ENCODE measurements at places on chromosomes 12 and 14.

DNA sequence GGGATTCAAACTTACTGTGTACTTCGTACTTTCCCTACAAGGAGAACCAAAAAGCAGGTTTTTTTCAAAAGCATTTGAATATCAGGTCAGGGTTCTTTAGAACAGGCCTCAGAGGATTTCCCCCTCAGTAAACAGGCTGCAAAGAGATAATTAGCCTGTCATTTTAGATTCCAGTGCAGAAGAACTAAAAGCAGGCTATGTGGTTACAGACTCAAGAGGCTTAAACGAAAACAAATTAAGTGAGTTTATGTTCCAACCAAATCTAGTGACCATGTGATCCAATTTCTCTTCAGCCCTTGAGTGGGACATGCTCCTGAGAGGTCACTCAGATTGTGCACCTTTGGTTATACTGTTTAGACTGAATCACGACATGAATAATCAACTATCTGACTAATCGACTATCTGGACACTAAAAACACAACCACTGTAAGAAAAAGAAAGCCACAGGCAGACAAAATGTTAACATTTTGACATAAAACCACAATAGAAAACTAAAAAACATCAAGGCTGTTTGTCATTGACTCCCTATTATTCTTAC, 4.5 kb downstream of the TMED8 start:
- DNase-seq: peak; percentile 7

DNA sequence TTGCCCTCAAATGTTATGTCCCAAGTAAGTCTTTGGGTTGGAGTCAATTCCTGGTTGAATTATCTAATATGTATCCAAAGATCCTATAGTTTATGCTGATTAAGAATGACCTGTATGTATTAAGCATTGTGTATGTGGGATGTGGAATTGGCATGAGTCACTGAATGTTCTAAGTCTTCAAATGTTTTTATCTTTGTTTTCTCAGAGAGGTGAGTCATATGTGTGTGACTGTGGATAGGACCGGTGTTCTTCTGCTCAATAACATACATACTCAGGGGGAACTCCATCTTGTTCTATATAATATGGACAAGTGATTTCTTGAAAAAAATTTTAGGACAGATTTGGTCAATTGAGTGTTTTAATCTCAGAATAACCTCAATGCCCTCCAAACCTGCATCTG, 57.9 kb downstream of the NAV3 start:
- DNase-seq: no peak

GRCh38 chr12:57101892-57102695, 9.1 kb downstream of the STAT6 start:
- DNase-seq: no peak

GRCh38 chr12:132510746-132511477, 21.0 kb downstream of the FBRSL1 start:
- DNase-seq: no peak

DNA sequence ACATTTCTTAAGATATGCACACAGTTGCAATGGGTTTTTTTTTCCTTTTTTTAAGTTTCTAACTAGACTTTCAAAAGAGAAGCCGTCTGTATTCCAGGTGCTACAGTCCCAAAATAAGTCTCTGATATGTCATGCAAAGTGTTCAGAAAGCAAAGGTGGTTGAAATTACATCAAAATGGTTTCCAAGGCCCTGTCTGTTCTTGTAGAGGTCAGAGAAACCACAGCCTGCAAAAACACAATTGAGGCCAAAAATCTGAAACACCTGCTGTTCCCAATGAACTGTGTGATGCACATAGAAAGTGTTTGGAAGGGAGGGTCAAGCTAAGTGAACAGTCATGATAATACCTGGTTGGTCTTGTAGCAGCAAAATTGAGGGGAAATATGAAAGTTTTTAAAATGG, 91.0 kb downstream of the VRK1 start:
- DNase-seq: no peak

DNA sequence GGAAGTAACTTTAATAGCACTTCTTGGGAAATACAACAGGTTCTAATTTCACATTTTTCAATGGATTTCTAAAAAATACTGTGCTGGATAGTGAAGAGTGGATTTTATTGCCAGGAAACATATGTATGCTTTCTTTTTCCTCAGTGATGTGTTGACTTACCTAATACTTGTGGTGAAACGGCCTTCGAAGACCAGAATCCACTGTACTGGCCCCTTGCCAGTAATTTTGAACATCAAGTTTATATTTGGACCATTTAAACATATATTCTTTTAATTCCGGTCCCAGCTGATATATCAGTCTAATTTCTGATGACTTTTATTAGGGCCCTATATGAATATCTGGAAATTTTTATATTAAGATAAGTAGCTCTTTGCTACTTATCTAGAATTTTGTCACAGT, 1.8 kb downstream of the MSRB3 start:
- DNase-seq: no peak

GRCh38 chr12:24952389-24952788, 3.5 kb upstream of the BCAT1 start:
- DNase-seq: no peak

- no peak for DNase-seq
Measured at GRCh38 chr12:92987846-92988621, 58.9 kb upstream of the EEA1 start.

GRCh38 chr12:126781593-126781992, 1485.4 kb upstream of the TMEM132C start:
- no peak for DNase-seq

GRCh38 chr14:96663491-96664067, 133.6 kb upstream of the VRK1 start:
- no peak for DNase-seq

DNA sequence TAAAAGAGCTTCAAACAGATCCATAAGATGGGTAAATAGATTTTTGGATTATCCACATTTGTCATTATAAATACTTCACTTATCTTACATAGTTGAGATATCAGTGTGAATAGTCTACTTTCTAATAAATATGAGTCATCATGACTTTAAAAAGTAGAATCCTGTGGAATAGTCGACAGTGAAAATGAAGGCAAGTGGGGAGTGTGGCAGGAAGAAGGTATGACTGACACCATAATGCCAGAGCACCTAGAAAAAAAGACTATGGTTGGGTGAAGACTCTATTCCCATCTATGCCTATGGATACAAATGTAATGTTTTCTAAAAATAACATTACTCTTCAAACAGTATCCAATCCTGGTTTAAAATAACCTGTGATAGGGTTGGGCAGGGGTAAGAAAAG, 117.5 kb downstream of the MDGA2 start:
- DNase-seq: no peak

GRCh38 chr14:103740991-103741689, 25.5 kb downstream of the ZFYVE21 start:
- no peak for DNase-seq

GRCh38 chr12:97461553-97461952, 1.1 kb upstream of the RMST start:
- no peak for DNase-seq

DNA sequence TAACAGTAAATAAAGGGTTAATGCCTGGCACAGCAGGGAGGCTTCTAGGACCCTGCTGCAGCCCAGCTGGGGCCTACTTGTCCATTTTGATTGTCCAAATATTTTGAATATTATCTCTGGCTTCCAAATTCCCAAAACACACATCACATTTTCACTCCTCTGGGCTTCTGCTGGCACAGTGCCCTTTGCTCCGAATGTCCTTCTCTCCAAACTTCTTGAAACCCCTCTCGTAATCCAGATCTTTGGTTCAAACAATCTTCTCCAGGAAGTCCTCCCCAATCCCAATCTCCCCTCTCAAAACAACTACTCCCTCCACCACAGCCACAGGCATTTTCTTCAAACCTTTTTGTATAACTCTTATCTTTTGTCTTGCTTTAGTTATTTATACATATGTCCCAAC, 225.6 kb downstream of the PPM1H start:
- DNase-seq: no peak

GRCh38 chr12:50482571-50482970, 22.2 kb upstream of the DIP2B start:
- no peak for DNase-seq

DNA sequence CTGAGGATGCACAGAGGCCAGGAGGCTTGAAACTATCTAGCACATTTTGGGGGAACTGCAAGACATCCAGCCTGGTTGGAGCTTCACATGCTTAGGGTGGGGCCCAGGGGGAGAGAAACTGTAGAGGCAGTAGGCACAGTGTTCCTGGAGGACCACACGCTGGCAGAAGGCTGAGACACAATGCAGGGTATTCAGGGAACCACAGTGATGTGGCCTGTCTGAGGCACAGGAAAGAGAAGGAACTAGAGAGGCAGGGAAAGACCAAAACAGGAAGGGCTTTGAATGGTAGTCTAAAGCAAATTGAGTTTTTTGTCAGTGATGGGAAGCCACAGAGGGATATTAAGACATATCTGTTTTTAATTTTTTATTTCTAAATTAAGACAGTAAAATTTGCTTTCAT, 100.2 kb upstream of the PRICKLE1 start:
- no peak for DNase-seq

DNA sequence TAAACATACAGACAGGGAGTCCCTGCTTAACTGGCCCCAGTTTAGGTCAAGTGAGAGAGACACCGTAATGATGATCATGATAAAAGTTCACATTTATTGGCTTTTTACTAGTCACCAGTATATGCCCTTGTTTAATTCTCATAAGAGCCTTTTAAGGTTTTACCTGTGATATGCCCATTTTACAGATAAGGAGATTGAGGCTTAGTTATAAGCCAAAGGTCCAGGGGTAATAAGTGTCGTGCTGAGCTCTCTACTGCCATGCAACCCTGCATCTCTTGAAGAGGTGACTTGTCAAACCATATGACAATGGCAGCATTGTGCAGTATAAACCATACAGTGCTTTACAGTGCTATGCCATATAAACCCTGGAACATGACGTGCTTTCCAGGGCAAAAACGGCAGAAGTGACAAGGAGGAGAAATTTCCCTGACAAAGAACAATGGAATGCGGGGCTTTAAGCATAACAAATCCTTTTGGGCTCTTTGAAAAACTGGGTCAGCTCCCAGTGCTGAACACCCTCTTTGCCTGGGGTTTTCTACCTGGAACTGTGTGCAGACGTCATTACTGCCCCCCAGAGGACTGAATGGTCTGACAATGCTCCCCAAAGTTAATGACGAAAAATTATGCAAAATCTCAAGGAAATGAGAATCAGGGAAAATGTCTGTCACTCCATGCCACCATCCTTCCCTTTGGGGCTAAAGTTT, 59.7 kb upstream of the C14orf132 start:
- DNase-seq: no peak

- no peak for DNase-seq
Measured at GRCh38 chr12:46484396-46485061, 112.0 kb upstream of the SLC38A2 start.

DNA sequence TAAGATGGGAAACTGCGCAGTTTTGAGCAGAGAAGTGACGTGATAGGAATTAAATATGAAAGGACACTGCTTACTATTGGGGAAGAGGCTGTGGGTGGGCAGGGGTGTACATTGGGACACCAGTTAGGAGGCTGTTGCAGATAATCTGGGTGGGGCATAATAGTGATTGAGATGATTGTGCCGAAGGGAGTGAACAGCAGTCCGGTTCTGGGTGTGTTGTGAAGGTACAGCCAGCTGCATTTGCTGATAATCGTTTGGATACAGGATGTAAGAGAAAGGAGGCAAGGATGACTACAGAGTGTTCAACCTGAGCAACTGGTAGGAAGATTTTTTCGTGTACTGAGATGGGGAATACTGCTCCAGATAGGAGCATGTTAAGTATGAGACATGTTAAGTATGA, 205.2 kb upstream of the NEDD1 start:
- no peak for DNase-seq

DNA sequence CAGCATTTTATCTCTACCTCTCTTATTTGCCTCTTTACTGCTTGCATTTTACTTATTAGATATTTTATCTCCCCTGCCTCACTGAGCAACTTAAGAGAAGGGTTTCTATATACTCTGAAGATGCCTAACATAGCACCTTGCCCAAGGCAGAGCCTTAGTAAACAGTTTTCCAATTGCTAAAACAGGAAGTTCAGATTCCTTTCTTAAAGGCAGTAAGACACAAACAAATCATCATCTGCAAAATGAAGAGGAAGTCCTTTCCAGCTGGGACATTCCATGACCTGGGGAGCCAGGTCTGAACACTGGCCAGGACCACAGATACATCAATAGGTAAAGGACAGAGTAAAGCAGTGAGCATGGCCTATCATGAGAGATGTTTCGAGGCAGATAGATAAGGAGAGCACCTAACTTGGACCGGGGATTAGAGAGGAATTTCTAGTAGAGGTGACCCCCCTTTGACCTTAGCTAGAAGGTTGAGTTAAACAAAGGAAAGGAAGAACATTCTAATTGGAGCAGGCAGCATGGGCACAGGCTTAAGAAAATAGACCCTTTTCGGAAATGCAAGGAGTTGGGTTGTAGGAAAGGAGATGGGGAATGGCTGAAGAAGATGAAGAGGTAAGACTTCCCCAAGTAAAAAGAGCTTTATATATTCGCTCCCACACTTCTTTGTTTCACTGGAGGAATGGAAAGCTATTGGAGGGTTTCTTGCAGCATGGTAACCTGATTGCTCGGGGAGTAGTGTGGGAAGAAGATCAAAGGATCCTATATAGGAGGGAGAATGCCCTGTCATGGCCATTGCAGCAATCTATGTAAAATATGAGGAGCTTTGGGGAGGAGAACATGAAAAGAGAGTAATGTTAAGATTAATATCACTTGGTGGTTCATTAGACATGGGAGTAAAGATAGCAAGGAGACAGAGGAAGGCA, 94.8 kb downstream of the PHLDA1 start:
- no peak for DNase-seq
